ENCODE measurements at places on chromosomes 3 and 15.

DNA sequence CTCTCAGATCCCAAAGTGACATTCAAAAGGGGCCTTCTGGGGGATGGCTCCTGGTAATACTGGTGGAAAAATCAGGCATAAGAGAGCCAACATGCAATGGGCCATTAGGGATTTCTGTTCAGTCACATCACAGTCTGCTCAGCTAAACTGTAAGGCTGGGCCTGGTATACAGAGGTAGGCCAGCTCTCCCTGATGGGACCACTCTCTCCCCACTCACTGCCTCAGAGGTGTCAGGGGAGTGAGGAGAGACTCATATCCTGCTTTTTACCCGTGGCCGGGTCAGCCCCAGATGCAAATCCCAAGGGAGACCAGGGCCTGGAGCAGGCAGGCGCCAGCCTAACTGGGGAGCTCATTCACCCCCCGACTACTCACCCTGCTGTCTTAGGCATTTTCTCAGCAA, 48.1 kb upstream of the TPM1 start:
- no peak for DNase-seq

DNA sequence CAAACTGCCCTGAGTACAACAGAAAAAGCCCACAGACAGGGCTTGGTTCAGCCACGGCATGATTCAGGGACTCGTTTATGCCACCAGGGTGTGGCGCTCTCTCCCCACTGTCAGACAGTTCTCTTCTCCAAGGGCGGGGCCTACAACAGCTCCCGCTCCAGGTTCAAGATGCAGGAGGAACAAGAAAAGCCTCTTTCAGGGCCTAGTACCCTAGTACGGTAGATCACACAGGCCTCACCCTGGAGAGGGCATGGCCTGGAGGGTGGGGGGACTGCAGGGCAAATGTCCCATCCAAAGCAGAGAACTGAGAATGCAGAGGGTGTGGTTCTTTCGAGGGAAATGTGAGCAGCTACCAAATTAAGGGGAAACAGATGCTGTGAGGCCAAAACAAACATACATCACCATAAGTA, 12.0 kb downstream of the MESD start:
- no peak for DNase-seq

DNA sequence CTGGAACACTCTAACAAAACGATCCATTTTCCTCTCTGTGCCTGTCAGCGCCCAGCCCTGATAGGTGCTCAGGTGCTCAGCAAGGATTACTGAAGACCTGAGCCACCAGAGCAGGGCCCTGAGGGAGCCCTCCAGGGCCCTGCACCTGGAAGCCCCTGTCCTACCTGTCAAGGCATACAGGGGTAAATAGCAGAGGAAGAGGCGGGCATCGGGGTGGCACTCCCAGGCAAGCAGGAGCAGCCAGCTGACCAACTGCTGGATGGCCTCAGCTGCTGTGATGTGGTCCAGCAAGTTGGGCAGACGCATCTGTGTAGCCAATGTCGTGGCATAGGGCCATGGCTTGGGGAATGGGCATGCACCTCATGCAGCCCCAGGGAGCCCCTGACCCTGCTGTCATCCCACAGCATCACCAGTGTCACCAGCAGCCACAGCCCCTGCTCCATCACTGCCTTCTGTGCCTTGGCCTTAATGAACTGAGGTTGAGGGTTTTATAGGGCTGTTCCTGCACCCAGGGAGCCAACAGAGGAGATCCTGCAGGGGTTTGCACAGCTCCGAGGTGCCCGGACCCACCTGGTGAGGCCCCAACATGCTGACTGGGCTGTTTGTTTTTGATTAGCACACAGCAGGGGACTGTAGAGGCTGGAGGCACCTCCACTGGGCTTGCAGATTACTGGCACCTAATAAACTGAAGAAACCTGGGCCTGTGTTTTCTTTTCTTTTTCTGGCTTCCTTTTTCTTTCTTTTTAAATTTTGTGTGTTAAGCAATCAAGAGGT, 7.9 kb upstream of the WDR6 start:
- no peak for DNase-seq

DNA sequence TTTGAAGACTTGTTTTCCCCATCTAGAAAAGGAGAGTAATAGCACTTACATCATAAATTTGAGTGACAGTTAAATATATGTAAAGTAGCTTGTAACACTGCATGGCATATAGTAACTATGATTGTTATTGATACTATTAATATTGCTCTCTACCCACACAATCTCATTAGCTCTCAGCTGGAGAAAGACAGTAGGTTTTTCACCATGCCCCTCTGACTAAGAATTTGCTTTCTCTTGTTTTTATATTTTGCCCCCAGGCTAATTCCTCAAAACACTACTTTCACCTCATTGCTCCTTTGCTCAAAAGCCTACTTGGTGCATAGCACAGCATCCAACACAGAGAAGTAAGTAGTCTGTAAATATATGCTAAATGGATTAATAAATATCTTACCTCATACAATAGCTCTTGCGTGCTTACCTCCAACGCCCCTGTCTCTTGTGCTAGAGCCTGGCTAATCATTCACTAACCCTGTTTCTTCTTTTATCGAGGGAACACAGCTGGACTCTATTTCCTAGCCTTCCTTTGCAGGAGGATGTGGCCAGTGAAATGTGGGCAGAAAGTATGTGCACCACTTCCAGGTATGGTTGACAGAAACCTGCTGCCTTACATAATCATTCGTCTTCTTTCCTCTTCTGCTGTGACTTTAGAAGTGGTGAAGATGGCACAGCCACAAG, 190.0 kb downstream of the PLCH1 start:
- DNase-seq: peak; percentile 90

GRCh38 chr3:88984256-88984655, 123.2 kb upstream of the EPHA3 start:
- DNase-seq: no peak

- no peak for DNase-seq
These were observed 361.9 kb upstream of the ICE2 start for GRCh38 chr15:60840703-60841411.

- DNase-seq: no peak
These were observed 85.3 kb downstream of the DPH6 start for GRCh38 chr15:35460616-35461015.

- no peak for DNase-seq
These were observed 69.7 kb upstream of the LARS2 start for GRCh38 chr3:45318689-45319088.

- DNase-seq: no peak
These were observed 57.2 kb downstream of the SH3GL3 start for GRCh38 chr15:83504365-83504764.

DNA sequence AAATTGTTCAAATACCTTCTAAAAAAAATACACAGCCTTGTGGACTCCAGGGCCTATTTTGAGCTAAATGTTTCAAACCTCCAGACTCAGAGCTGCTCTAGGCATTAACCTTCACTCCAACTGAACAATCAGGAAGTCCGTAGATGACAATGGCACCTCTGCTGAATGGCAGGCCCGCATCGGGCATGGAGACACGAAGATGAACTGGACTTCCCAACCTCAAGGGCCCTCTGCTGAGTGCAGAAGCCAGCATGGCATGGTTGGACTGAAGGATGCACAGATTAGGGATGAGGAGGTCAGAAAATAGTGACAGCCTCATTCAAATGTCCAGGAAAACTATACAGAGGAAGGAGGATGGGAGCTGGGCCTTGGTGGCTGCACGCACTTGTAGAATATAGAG, 2.2 kb downstream of the FAM174B start:
- DNase-seq: no peak

DNA sequence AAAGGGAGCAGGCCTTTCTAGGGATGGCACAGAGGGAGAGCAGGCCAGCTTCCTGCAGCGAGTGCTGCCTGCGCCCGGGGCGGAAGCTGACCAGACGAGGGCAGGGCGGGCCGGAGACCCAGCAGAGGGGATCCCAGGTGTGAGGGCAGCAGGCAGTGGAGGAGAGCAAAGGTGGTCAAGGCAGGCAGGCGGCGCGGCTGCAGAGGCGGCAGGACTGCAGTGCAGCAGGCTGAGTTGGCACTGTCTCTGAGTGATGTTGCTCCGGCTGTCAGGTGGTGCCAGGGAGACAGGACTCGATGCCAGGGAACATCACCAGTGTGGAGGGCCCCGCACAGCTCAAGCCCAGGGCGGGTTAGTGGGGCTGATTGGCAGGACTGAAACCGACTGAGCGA, 22.3 kb upstream of the PLXNA1 start:
- DNase-seq: no peak

- DNase-seq: no peak
These were observed 643.1 kb downstream of the ZPLD1 start for GRCh38 chr3:103077910-103078309.

Measured in bone marrow (tissue), 2 donors.